ENCODE measurements at places on chromosomes 3 and 15.

DNA sequence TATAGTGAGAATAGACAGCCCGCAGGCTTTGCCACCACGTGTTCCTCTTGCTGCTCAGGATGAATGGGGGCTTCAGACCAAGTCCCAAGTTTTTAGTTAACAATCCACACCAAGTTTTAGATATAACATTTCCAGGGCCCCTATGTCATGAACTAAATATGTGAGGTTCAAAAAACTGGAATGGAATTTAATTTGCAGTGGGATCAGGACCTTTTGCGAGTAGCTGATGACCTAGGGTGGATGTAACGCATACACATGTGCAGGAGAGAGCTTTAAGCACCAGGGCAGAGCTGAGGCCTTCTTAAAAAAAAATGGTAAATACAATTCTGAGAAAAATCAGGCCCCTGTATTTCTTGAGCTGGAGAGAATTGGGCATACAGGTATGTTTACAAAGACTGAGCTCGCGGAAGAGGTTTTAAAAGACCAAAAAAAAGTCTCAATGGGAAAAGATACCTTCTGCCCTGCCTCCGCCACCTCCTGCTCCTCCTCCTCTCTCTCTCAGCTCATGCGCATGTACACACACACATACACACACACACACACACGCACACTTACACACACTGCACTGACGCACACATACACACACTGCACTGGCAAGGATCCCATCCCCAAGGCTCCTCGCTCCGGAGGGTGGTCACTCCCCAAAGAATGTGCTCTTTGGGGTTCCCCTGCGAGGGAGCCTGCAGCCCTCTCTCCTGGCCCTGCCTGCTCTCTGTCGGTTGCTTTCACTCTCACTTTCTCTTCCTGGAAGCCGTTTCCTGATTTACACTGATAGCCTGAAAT is 48.2 kb upstream of the IGF1R start:
- DNase-seq, result peak; percentile 18

GRCh38 chr15:96410175-96411055 is 79.9 kb downstream of the NR2F2 start:
- DNase-seq, result no peak

DNA sequence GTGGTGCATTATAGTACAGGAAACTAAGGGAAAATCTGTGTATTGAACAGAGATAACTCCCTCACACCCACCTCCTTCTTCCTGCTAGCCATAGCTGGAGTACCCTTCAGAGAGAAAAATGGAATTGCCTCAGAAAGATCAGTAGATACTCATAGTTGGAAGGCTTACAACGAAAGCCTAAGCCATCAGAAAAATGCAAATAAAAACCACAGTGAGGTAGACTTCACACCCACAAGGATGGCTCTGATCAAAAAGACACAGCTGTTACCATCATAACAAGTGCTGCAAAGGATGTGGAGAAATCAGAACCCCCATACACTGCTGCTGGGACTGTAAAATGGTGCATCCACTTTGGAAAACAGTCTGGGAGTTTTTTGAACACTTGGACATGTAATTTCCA is 7.4 kb upstream of the DLG1 start:
- DNase-seq, result no peak

DNA sequence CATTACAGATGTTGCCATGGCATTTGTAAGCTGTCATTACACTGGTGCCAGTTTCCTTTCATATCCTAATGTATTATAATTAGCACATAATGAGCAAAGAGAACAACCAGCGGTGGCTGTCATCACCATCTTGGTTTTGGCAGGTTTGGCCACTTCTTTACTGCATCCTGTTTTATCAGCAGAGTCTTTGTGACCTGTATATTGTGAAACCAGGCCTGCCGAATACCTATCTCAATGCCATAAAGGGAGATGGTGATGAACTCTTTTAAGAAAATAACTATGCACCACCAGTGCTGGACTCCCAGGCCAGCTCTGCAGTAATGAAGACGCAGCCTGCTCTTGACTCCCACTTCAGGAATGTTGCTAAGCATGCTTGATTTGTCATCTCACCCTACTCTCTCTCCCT is 458.1 kb upstream of the NR2F2 start:
- DNase-seq, result no peak

- no peak for DNase-seq
Observed at GRCh38 chr3:6551165-6551564, 309.8 kb upstream of the GRM7 start.

- no peak for DNase-seq
Observed at GRCh38 chr15:77507911-77508310, 87.2 kb downstream of the HMG20A start.

DNA sequence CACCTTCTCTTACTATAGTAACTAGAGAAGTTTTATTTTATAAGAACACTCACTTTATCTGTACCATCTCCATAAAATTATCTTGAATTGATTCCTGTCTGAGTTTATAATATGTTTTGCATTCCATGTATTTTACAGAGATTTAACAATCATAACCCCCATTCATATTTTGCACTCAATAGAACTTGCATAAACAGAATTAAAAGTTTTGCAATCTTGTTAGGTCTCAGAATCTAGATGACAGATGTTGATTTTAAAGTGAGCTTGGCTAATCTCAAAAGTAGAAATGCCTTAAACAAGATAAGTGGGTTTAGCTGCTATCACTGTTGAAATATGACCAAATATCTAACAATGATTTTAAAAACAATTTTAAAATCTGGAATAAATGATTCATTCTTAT is 107.9 kb upstream of the EPHA6 start:
- no peak for DNase-seq

- no peak for DNase-seq
Observed at GRCh38 chr3:186724911-186725310, 7.8 kb downstream of the KNG1 start.

DNA sequence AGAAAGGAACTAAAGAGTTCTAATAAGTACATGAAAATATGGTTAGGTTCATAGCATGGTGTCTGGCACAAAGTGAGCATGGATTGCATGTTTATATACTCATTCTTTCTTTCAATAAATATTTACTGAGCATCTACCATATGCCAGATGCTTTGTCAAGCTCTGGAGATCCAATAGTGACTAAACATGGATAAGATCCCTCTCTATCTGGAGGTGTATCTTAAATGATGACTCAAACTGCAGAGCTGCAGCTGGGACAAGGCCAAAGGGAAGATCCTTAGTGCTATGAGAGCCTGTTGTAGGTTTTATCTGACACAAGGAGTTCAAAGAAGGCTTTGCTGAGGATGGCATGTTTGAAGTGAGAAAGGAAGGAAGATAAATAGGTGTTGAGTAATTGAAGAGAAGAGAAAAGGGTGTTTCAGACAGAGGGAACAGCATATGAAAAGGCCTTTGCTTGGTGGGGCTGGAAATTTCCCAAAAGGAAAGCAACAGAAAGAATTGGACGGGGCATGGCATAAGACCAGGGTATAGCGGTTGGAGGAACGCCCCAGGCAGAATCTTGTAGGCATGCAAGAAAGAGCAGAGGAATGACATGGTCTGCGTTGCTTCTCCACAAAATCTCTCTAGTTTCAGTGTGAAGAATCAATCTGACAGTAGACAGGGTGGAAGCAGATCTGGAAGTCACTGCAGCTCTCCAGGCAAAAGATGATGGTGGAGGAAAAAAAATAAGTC is 239.9 kb upstream of the LRTM1 start:
- DNase-seq, result no peak

GRCh38 chr15:70321172-70321819 is 223.6 kb upstream of the TLE3 start:
- DNase-seq, result peak; percentile 15

DNA sequence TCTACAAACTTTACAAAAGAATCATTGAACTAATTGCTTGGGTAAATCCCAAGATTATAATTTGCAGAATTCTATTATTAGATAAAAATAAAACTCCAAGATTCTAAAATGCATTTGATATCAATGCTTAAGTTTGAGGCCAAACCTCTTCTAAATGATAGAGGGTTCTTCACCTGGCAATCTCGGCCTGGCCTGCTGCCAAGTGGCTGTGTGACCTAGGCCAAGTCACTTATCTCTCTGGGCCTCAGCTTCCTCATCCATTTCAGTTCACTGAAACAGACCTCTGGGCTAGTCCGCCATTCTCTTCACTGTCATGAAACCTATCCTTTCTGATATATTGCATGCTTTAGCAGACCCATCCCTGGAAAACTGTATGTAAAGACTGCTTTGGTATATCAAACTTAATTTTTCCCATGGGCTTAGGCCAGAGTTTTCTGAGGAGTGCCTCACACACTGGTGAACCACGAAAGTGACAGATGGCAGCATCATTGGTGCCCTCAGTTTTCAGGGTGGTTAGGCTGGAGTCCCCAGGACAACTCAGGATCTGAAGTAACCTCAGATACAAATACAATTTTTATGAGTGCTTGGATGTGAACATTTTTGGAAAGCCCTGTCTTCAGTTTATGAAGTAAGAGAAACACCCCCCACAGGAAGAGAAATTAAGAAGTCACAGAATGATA is 21.8 kb downstream of the NUDT16 start:
- DNase-seq, result no peak

DNA sequence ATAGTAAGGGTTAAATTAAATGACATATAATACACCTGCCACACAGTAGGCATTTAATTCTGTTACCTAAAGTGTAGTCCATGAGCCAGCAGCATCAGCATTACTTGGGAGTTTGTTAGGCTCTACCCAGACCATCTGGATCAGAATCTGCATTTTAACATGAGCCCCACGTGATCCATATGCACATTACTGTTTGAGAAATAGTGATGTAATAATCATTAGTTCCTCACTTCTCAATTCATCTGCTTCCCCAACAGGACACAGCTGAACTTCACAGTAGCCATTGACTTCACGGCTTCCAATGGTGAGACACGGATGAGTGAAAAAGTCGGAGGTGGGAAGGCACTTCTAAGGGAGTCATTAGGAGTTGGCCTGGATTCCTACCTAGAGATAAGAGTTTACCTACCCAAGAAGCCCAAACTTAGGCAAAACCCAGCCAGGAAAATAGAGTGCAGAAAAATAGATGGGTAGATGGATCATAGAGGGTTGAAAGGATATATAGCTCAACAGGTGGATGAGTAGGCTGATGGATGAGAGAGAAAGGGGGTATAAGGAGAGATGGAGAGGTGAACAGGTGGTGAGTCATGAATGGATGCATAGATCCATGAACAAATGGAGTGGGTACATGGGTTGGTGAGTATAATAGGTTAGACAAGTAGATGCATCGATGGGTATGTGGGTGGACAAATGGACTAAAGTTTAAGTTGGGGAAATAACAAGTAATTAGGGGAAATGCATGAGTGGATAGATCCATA is 13.3 kb downstream of the CPNE9 start:
- no peak for DNase-seq

DNA sequence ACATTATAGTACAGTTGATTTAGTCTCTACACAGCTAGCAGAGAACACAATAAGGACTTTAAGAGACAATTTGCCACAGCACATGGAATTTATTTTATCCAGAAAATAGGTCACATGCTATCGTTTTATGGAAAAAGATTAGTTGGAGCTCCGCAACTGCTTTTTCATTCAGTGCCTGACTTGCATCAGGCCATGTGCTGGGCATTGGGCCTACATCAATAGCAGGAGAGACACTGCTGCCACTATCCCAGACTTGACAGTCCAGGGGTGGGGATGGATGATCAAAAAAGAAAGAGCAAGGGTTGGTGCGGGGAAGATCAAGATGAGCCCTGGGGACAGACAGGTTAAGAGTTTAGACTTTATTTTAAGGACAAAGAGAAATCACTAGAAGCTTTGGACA is 75.2 kb upstream of the C3orf80 start:
- no peak for DNase-seq

GRCh38 chr3:52319921-52320595 is 3.9 kb downstream of the DNAH1 start:
- no peak for DNase-seq

DNA sequence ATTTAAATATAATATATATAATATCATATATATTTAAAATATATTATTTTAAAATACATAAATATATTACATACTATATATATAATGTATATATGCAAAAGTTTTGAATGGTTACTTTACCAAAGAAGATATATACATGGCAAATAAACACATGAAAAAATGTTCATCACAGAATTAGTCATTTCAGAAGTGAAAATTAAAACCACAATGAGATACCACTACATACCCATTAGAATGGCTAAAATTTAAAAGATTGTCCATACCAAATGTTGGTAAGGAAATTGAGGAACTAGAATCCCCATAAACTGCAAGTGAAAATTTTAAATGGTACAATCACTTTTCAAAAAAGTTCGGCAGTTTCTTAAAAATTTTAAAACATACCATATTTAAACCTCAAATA is 23.6 kb upstream of the COL8A1 start:
- no peak for DNase-seq

- DNase-seq, result peak; percentile 31
Observed at GRCh38 chr3:197854596-197855343, 63.7 kb downstream of the LRCH3 start.

DNA sequence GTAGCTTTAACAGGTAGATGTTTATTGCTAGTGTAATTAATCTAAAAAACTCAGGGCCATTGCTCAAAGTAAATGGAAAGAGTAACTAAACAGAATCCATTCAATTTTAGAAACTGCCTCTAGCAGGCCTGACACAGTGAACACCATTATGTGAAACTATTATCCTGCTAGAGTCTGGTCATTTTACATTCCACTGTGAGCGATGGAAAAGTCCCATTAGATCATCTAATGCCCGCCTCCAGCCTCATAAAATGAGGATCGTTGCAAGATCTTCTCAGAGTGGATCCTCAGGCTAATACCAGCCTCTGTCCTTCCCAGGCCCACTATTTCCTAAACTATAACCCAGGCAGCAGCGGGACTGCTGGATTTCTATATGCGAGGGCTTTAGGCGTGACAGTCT is 107.7 kb downstream of the WDR76 start:
- no peak for DNase-seq

- DNase-seq, result no peak
Observed at GRCh38 chr3:178002113-178002512, 534.1 kb upstream of the KCNMB2 start.

GRCh38 chr15:69491038-69491505 is 38.5 kb downstream of the RPLP1 start:
- DNase-seq, result peak; percentile 73

- no peak for DNase-seq
Observed at GRCh38 chr3:171095063-171095462, 68.5 kb upstream of the SLC2A2 start.

- no peak for DNase-seq
Observed at GRCh38 chr3:139762302-139762701, 84.5 kb upstream of the NMNAT3 start.

DNA sequence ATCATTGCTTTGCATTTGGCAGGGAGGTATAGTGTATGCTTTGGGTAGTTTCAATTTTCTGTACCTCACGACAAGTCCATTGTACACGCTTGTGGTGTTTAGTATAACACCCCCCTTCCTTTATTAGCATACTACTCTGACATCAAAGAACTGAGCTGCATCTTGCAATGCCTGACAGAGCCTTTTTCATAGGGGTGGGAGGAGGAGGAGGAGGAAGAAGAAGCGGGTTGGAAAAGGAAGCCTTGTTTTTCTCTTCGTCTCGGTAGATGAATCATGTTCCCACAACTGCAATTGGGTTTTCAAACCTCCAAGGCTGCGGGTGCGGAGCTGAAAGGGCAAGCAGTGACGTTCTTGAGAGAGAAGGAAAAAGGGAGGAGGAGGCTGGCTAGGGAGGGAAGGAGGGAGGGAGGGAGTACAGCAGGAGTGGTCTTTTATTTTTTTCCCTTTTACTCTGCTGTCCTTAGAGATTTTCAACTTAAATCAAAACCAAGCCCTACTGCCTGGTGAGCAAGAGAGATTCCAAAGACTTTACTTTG is 175.7 kb downstream of the KLHL25 start:
- no peak for DNase-seq

All from breast epithelium (tissue), 4 donors.